ENCODE measurements at places on chromosomes 12 and 14.
A peak's percentile ranks its signal among the peaks of the same experiment; 100 is the strongest.

- no peaks in the 10 kb centered on the region for H3K36me3 ChIP-seq
- no peak for DNase-seq
- H3K4me3 ChIP-seq = no peak overlapping the region
- H3K4me1 ChIP-seq = no peaks in the 10 kb centered on the region
These were observed 38.3 kb downstream of the PDE6H start for GRCh38 chr12:15011162-15011561.

DNA sequence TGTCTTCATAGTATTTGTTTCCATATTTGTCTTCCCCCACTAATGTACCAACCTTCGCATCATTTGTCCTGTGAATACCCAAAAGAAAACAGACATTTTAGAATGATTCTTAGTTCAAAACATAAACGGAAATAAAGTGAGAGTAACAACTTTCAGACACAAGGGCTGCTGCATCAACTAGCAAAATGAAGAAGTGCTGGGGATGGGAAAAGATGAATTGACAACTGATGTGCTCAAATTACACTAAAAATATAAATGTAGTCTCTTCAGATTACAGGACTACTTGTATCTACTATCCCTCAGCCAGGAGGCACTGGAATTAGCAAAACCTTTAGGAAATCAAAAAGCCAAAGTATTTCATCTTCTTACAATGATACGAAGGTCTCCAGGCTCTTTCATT, 743 bp downstream of the NDUFA12 start:
- H3K36me3 ChIP-seq = peaks cover 22% of the 10 kb centered on the region
- peak overlapping the region; percentile 91 for H3K4me3 ChIP-seq
- no peak for DNase-seq
- H3K27ac ChIP-seq = peak overlapping the region; percentile 87

DNA sequence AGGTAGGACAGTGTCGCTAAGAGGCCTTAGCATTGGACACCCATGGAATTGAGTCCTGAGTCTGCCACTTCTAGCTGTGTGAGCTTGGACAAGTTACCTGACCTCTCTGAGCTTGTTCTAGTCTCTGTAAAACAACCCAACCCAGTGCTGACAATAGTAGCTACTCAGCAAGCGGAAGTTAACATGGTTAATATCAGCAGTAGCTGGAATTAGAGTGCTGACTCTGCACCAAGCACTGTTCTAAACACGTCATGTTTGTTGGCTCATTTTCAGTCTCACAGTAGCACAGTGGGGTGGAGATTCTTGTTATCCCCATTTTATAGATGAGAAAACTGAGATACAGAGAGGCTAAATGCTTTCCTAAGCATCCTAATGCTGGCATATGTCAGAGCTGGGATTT, 47.5 kb upstream of the RIN3 start:
- H3K4me3 ChIP-seq = no peak overlapping the region
- peaks cover 5% of the 10 kb centered on the region for H3K4me1 ChIP-seq
- peaks cover 2% of the 10 kb centered on the region for H3K36me3 ChIP-seq
- no peak for DNase-seq
- peaks cover 4% of the 10 kb centered on the region for H3K27me3 ChIP-seq

DNA sequence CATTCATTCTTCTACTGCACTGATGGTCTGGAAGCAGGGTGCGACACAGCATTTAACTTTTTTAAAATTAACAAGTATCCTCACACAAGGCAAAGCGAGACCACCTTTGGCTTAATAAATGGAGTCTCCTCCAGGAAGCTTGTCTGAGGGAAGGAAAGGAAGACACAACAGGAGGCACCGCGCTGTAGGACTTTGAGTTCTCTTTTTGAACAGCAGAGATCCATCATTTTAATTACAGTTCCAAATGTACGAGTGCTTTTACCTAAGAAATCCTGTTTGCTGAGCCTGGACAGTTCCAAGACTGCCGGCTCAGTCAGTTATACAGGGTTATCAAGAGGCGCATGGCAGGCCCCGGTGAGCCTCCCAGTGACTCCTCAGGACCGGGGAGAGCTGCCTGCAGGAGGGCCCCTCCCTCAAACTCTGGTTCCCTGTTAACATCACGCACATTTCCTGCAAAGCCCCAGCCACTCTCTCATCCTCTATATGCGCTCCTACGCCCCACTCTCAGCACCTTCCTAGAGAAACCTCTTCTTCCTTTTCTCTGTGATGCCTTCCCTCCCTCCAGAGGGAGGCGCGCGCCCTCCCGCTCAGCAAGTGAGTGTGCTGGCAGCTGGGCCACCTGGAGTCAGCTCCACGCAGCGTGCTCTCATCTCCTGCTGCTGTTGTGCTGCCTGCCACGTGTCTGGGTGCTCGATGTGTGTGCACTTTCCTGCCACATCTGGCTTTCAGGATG, 46.1 kb downstream of the STX2 start:
- no peak overlapping the region for H3K27ac ChIP-seq
- no peaks in the 10 kb centered on the region for H3K27me3 ChIP-seq
- peak; percentile 28 for DNase-seq
- no peak overlapping the region for H3K4me3 ChIP-seq
- H3K4me1 ChIP-seq = peaks cover 20% of the 10 kb centered on the region

- H3K4me3 ChIP-seq = no peak overlapping the region
- H3K36me3 ChIP-seq = no peaks in the 10 kb centered on the region
- peaks cover 20% of the 10 kb centered on the region for H3K4me1 ChIP-seq
- no peak for DNase-seq
- H3K27ac ChIP-seq = no peak overlapping the region
- H3K27me3 ChIP-seq = no peaks in the 10 kb centered on the region
These were observed 23.6 kb downstream of the ABCB9 start for GRCh38 chr12:122942637-122943036.

DNA sequence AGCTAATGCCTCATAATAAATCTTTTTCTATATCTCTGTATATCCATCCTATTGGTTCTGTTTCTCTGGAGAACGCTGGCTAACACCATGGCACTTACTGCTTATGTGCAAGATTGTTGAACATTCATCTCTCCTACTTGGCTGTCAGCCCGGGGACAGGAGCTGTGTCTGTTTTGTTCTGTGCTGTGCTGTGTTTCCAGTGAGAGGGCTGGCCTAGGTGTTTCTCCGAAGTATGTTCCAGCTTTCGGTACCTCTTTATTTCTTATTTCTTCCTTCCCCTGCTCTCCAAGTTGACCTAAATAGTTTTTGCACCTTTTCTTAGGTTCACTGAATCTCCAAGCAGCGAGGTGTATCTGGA, 18.8 kb upstream of the NR4A1 start:
- peaks cover 35% of the 10 kb centered on the region for H3K4me1 ChIP-seq
- peak overlapping the region; percentile 71 for H3K4me3 ChIP-seq
- peak; percentile 31 for DNase-seq
- H3K36me3 ChIP-seq = no peaks in the 10 kb centered on the region
- peak overlapping the region; percentile 52 for H3K27ac ChIP-seq
- no peaks in the 10 kb centered on the region for H3K27me3 ChIP-seq

DNA sequence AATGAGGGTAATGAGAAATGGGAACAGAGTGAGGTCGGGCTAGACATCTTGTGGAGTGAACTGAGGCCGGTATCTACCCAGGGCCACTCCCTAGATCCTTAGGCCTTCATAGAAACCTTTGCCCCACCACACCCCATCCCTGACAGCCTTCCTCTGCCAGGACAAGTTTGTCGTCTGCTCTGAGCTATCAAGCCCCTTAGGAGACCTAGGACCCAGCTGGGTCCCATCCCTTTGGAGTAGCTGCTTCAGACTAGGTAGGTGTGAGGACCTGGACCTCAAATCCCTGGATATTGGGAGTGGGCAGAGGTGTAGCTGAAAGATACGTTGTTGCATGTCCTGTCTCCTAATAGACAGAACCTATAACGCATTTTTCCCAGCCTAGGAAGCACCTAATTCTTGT, at the start of gene TMEM253:
Gene TMEM253, plus strand, starts transcription at position 136 of the 400 bp plus-strand sequence. CDS start 278 bp downstream, outside the sequence.
- H3K4me1 ChIP-seq = peaks cover 42% of the 10 kb centered on the region
- no peaks in the 10 kb centered on the region for H3K36me3 ChIP-seq
- DNase-seq = no peak
- no peak within 1 kb of the TSS for H3K4me3 ChIP-seq
- no peak within 1 kb of the TSS for H3K27ac ChIP-seq

GRCh38 chr12:69672195-69672594, 26.9 kb downstream of the BEST3 start:
- no peak overlapping the region for H3K4me3 ChIP-seq
- H3K4me1 ChIP-seq = no peaks in the 10 kb centered on the region
- H3K27ac ChIP-seq = no peak overlapping the region
- DNase-seq = no peak
- peaks cover 1% of the 10 kb centered on the region for H3K27me3 ChIP-seq

DNA sequence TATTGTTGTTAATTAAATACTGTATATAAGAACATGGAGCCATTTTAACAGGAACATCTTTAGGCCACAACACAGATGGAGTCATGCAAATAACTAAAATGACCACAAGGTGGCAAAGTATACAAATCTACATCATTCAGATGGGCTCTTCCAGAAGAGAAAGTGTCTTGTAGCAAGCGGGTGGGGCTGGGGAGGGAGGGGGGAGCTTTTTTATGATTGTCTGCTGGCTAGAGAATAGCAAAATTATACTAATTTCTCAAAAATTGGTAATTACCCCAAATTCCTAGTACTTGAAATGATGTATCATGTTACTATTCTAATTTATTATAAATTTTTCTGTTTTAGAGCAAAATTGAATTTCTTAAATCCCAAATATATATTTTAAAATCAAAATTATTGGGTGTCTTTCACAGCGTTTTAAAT, 378.7 kb downstream of the PRKD1 start:
- no peaks in the 10 kb centered on the region for H3K27me3 ChIP-seq
- H3K27ac ChIP-seq = no peak overlapping the region
- no peak overlapping the region for H3K4me3 ChIP-seq
- no peak for DNase-seq
- no peaks in the 10 kb centered on the region for H3K36me3 ChIP-seq
- H3K4me1 ChIP-seq = no peaks in the 10 kb centered on the region

DNA sequence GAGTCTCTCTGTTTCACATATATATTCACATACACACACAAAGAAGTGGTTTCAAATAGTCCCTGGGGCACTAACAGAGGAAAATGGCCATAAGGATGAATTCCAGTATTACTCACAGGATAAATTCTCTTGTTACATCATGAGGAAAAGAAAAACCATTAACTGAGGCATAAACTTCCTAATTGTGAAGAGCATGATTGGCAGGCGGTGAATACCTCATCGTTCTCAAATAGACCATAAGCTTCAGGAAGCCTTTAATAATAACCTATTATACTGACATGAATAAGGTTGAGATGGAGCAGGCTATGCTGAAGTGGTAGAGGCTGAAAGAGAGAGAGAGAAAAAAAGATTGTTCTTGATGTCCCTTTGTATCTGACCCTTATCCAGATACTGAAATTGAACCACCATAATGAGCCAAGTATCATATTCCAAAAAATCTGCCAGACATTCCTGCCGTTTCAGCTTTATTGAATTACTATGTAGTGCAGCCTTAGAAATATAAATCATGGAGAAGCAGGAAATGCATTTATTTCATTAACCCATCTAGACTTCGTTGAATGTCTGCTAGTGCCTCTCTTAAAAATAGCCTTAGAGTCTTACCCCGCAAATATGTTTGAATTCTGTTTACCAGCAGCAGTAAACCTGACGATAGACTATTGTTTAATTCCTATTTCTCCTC, 86.8 kb downstream of the NUAK1 start:
- H3K27ac ChIP-seq = no peak overlapping the region

- no peak overlapping the region for H3K27ac ChIP-seq
- peaks cover 31% of the 10 kb centered on the region for H3K27me3 ChIP-seq
- H3K36me3 ChIP-seq = no peaks in the 10 kb centered on the region
- DNase-seq = no peak
- H3K4me3 ChIP-seq = peak overlapping the region; percentile 45
- peaks cover 5% of the 10 kb centered on the region for H3K4me1 ChIP-seq
These were observed 46.7 kb downstream of the IRAK3 start for GRCh38 chr12:66235626-66236281.

- no peak overlapping the region for H3K27ac ChIP-seq
- no peak overlapping the region for H3K4me3 ChIP-seq
- H3K27me3 ChIP-seq = no peaks in the 10 kb centered on the region
These were observed 12.5 kb downstream of the PRDM4 start for GRCh38 chr12:107748472-107748871.

DNA sequence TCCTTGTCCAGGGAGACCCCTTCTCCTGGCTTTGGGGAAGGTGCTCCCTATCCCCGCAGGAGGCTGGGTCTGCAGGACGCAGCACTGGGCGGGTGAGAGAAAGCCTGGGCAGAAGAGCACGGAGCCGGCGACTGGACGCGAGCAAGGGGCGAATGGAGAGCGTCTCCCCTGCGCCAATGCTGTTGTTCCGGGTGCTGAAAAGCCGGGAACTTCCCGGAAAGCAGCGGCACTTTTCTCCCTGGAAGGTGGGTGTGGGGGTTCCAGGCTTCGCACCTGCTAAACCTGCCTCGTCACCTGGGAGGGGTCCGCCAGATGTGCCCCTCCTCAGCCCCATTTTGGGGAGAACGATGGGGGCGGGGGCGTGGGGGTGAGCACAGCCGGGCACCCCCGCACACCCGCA, 417.1 kb upstream of the TMTC1 start:
- no peaks in the 10 kb centered on the region for H3K4me1 ChIP-seq
- H3K36me3 ChIP-seq = no peaks in the 10 kb centered on the region
- no peak for DNase-seq
- no peak overlapping the region for H3K4me3 ChIP-seq

GRCh38 chr14:55071870-55072640, 20.6 kb downstream of the MAPK1IP1L start:
- DNase-seq = peak; percentile 60
- H3K27me3 ChIP-seq = no peaks in the 10 kb centered on the region
- H3K4me1 ChIP-seq = peaks cover 40% of the 10 kb centered on the region
- H3K27ac ChIP-seq = peak overlapping the region; percentile 76
- peak overlapping the region; percentile 20 for H3K4me3 ChIP-seq

DNA sequence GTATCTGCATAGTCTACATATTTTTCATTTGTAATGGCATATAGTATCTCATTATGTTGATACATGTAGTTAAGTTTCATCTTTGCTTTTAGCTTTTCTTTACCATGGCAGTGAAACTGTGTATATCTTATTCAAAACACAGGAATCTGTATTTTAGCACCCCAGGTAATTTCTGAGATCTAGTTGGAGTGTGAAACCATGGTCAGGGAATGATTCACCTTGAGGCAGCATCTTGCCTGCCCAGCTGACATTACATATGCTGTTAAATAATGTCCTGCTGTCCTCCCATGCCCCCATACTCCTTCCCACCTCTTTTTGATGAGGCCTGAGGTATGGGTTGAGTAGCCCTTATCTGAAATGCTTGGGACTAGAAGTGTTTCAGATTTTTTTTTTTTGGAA, 125.4 kb upstream of the ATF1 start:
- peaks cover 10% of the 10 kb centered on the region for H3K36me3 ChIP-seq
- DNase-seq = no peak
- no peak overlapping the region for H3K27ac ChIP-seq
- H3K4me3 ChIP-seq = no peak overlapping the region

- H3K4me1 ChIP-seq = no peaks in the 10 kb centered on the region
- H3K27me3 ChIP-seq = peaks cover 2% of the 10 kb centered on the region
- no peak overlapping the region for H3K27ac ChIP-seq
- DNase-seq = no peak
- no peaks in the 10 kb centered on the region for H3K36me3 ChIP-seq
- no peak overlapping the region for H3K4me3 ChIP-seq
These were observed 2.0 kb downstream of the CCDC198 start for GRCh38 chr14:57491640-57492039.

Data from activated CD4-positive, alpha-beta memory T cell treated with anti-CD3 and anti-CD28 coated beads for 36 hours (primary cell).